HuH-7.5 (cell line): ENCODE measurements at places on chromosomes 12 and 14.

- no peak for DNase-seq
Observed at GRCh38 chr12:47781479-47782371, 8.7 kb downstream of the SLC48A1 start.

GRCh38 chr12:2693244-2693860 lies 101.4 kb upstream of the FKBP4 start:
- DNase-seq, result no peak

- DNase-seq, result no peak
Observed at GRCh38 chr12:27504507-27504906, 19.5 kb upstream of the PPFIBP1 start.

GRCh38 chr12:52291267-52291935 lies at the start of gene KRT81:
TSS of gene KRT81 (minus strand) at chr12:52291534. CDS start at chr12:52291465, 69 bp downstream.
- DNase-seq, result no peak

DNA sequence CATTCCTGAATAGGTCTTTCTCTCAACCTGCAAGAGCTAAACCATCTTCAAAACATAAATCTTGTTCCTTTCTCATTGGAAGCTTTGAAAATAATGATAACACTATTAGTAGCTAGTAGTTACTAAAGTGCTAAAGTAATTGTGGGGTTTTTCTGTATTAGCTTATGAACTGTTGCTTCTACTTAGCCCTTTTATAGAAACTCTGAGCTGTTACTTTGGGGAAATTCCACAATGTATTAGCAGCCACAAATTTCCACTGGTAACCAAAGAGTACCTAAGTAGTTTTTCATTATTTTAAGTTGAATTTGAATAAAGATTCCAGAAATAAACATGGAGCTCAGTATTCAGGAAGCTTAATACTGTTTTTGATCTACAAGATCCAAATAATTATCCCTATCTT lies 6.4 kb upstream of the MAPK1IP1L start:
- DNase-seq, result no peak

DNA sequence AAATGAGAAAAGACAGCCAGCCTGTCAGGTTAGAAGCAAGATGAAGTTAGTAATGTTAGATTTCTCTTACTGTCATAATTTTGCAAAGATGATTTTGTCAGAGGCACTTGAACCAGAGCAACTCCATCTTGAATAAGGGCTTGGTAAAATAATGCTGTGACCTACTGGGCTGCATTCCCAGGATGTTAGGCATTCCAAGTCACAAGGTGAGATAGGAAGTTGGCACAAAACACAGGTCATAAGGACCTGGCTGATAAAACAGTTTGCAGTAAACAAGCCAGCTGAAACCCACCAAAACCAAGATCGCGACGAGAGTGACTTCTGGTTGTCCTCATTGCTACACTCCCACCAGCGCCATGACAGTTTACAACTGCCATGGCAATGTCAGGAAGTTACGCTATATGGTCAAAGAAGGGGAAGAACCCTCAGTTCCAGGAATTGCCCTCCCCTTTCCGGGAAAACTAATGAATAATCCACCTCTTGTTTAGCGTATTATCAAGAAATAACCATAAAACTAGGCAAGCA lies 1313.5 kb upstream of the TMEM132C start:
- DNase-seq, result no peak

GRCh38 chr12:48016373-48017020 lies 12.2 kb upstream of the COL2A1 start:
- no peak for DNase-seq

- DNase-seq, result no peak
Observed at GRCh38 chr12:3128498-3129293, 51.5 kb downstream of the TSPAN9 start.

DNA sequence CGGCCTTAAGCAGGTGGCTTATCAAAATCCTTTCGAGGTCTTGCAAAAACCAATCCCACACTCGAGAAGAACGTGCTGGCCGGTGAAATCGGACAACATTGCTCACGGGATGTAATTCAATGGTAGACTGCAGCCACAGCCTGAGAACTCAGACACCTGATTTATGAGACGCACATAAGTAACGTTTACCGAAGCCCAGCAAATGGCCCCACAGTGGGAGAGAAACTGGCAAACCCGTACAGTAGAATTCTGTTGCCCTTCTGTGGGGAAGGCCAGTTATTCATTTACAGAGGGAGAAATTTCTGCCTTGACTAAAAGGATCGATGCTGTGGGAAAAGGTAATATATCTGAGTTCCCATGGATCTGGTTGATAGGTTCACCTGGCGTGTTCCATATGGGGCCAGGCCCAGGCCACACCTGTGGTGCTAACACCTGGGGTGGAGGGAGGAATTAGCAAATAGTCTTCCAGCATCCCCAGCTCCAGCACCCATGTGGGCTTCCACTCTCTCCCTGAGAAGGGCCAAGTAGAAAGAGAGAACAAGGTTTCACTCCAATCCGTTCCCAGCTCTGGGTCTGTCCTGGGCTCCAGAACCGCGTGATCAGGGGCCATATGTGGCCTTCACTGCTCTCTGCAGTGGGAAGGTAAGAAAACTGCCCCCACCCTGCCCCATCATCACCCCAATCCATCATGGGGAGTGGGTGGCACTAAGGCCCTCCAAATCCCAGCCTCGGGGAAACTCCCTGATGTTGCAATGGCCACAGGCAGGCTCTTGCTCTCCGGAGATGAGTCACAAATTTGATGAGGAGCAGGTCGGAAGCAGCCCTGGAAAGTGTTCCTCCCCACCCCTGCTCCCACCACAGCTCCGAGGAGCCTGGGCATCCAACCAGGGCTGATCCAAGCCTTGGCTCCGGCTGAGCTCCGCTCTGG lies 12.7 kb downstream of the BDKRB1 start:
- DNase-seq, result peak; percentile 27

- DNase-seq, result no peak
Observed at GRCh38 chr12:131869871-131870418, 24.5 kb upstream of the ULK1 start.

DNA sequence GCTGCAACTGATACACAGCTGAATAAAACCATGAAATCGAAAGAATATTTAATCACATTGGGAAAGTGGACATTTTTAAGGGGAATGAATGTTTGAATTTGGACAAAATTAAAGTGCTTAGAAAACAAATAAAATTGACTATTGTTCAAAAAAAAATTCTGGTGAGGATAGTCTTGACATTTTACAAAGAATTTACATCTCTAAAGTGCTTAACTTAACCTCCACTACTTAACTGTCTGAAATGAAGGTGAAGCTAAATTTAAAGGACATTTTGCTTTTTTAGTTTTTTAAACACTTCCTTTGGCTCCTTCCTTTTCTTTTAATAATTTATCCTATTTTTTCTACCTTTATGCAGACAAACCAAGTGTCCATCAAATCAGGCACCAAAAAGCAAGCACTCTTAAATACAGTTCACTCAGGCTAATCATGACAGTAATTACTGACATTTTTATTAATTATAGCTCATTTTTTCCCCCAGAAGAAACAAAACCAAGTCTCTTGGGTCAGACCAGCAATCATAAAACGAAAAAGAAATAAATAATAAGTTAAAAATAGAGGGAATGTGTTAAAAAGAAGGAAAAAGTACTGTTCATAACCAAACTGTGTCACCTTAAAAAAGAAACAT lies 5.7 kb upstream of the CCND2 start:
- no peak for DNase-seq

DNA sequence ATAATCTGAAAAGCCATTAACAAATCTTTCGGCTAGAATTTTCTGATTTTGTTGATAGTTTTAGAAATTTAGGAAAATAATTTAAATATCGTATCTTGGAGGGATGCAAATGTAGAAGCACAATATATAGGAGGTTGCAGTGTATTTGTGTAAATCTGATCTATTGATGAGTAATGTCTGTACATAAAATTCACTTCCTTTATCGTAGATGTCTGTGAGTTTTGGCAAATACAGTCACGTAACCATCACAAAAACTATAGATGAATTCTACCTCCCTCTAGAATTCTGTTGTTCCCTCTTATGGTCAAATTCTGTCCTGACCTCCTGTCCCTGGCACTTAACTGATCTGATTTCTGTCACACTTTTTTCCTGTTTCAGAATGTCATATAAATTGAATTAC lies 151.8 kb downstream of the FUT8 start:
- no peak for DNase-seq

GRCh38 chr12:40208707-40209446 lies 15.9 kb upstream of the LRRK2 start:
- DNase-seq, result no peak

DNA sequence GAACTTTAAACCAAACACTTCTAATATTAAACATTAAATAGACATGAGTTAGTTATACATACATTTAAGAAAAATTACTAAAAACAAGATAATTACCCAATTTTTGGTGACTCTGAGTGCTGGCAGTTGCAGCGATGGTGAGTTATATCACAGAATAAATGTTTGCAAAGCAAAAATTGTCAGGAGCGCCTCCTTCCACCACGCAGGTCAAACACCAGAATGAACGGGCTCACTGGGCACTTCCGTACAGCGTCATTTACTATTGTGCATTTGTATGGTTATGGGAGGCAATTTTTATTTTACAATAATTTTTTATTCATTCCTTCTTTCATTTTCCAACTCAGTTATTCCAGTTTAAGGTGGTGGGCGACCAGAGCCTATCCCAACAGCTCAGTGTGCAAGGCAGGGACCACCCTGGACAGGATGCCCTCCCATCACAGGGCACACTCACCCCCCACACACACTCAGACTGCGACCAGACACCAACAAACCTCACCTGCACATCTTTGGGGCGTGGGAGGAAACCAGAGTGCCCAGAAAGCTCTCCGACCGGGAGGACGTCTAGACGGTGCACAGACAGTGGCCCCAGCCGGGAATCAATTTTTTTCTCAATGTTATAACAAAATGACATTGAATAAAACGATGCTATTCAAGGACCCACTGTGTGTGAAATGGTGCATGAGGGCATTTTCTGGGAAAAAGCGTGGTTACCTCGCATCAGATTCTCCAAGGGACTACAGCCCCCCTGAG lies 67.2 kb downstream of the TESC start:
- DNase-seq, result no peak

- DNase-seq, result no peak
Observed at GRCh38 chr14:99812096-99812750, 19.0 kb downstream of the EML1 start.

- no peak for DNase-seq
Observed at GRCh38 chr14:51957950-51958349, 31.4 kb upstream of the RTRAF start.

- no peak for DNase-seq
Observed at GRCh38 chr14:23005451-23006187, 4.3 kb downstream of the C14orf93 start.

GRCh38 chr14:56378475-56378877 lies 201.1 kb upstream of the TMEM260 start:
- DNase-seq, result no peak

DNA sequence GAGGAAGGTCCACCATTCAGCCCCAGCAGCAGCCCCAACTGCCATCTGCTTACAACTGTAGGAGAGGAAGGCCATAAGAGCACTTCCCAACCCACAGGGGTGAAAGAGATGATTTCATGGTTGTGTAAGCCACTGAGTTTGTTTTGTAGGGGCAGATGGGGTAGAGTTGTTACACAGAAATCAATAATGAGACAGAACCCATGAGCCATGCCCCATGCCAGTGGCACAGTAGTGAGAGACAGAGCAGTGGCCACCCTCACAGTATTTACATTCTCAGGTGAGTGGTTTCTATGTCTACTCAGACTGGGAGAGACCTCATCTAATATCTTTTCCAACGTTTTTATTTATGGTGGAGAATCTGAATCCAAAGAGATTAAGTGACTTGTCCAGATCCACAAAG lies 68.6 kb downstream of the NUAK1 start:
- DNase-seq, result no peak

DNA sequence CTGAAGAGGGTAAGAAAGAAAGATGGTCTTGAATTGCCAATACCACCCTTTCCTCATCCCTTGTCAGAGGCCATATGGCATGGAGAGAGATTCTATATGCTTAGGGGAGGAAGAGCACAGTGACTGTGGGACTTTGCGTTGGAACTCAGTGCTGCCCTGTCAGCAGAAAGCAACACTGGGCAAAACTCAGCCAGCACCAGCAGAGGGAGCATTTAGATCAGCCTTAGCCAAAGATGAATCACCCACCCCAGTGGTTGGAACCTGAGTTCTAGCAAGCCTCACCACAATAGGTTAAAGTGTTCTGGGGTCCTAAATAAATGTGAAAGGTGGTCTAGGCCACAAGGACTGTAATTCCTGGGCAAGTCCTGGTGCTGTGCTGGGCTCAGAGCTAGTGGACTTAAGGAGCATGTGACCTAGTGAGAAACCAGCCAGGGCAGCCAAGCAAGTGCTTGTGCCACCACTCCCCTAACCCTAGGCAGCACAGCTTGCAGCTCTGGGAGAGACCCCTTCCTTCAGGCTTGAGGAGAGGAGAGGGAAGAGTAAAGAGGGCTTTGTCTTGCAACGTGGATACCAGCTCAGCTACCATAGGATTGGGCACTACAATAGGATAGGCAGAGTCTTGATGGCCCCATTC lies 11.4 kb upstream of the BCAT1 start:
- no peak for DNase-seq

DNA sequence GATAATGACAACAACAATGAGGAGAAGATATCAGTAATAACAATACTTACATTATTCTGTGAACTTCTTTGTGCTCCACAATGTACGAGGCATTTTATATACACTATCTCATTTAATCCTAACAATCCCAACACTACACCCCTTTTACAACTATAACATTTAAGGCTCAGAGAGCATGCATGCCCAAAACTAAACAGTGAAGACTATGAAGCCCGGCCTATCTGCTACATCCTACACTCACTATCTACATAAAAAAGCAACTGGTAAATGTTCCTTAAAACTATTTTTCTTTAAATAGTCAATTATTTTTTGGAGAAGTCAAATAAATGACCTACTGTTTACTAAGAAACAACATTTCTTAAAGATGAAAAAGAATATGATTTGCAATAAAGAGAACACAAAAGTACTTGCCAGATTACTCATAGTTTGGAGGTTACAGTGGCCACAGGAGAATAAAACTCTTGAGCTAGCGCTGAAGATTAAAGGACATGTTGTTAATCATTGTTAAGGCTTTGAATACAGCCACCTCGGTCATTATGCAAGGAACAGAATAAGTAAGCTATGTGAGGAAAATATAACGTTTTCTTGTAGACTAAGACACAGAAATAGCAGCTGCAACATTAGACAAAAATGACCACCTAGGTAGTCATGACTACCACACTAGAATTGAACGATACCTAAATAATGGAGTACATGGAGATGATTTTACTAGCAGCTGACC lies 56.7 kb downstream of the EPS8 start:
- no peak for DNase-seq

DNA sequence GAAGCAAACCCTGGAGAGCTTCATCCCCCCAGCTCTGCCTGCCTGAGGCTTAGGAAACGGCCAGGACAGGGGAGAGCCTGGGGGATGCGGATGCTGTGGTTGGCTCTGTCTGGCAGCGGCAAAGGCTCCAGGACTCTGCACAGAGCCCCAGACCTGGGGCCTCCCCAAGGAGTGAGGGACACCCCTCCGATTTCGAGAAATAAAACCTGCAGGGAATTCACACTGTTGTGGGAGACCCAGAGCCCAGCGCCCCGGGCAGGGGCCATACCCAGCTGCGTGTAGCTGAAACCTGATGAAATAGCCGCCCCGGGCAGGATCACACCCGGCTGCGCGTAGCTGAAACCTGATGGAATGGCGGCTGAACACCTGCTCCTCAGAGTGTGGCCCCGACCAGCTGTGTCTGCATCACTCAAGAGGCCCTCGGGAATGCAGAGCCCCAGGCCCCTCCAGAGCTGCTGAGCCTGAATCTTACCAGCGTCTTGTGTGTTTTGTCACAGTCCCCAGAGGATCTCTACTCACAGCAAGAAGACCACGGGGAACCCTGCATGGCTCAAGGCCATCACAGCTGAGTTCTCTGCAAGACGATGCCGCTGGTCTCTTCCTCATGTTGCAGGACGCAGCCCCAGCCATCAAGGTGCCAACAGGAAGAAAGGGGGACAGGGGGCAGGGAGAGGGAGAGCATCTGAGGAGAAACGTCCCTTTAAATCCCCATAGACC lies 46.5 kb upstream of the GALNT9 start:
- DNase-seq, result no peak
